Pancreas (tissue), 10 donors: ENCODE measurements at places on chromosomes 11 and 22. TPM values are rescaled to one million over a fixed set of nuclear protein-coding genes. Genes with fewer than 3 reads are reported as not detected.

The PIH1D2 gene
- polyA plus RNA-seq, result 1.2 TPM

The DMC1 gene
- polyA plus RNA-seq, result 0.14 TPM

The GLYAT gene
- polyA plus RNA-seq, result not detected

The HPX gene
- 5.2 TPM for polyA plus RNA-seq

The SMIM35 gene
- polyA plus RNA-seq, result not detected

The CARD18 gene
- 0.33 TPM for polyA plus RNA-seq

The EXPH5 gene
- 0.87 TPM for polyA plus RNA-seq

The BBOX1 gene
- polyA plus RNA-seq, result 0.23 TPM

The NNMT gene
- polyA plus RNA-seq, result 81.7 TPM

The CLP1 gene
- polyA plus RNA-seq, result 7.4 TPM

The KLHL35 gene
- polyA plus RNA-seq, result 1.7 TPM

The SLC22A12 gene
- polyA plus RNA-seq, result not detected

The BEST1 gene
- 1.2 TPM for polyA plus RNA-seq

The BDNF gene
- polyA plus RNA-seq, result 0.12 TPM

The OR51T1 gene
- not detected for polyA plus RNA-seq

The PKDREJ gene
- 0.05 TPM for polyA plus RNA-seq

The CRYBB3 gene
- polyA plus RNA-seq, result 1.6 TPM

The RASD2 gene
- polyA plus RNA-seq, result 1.4 TPM
